NCI-H2029 (cell line): ENCODE measurements at places on chromosomes 5 and 9.

GRCh38 chr9:99947395-99947794 lies 40.9 kb downstream of the STX17 start:
- no peak for DNase-seq

DNA sequence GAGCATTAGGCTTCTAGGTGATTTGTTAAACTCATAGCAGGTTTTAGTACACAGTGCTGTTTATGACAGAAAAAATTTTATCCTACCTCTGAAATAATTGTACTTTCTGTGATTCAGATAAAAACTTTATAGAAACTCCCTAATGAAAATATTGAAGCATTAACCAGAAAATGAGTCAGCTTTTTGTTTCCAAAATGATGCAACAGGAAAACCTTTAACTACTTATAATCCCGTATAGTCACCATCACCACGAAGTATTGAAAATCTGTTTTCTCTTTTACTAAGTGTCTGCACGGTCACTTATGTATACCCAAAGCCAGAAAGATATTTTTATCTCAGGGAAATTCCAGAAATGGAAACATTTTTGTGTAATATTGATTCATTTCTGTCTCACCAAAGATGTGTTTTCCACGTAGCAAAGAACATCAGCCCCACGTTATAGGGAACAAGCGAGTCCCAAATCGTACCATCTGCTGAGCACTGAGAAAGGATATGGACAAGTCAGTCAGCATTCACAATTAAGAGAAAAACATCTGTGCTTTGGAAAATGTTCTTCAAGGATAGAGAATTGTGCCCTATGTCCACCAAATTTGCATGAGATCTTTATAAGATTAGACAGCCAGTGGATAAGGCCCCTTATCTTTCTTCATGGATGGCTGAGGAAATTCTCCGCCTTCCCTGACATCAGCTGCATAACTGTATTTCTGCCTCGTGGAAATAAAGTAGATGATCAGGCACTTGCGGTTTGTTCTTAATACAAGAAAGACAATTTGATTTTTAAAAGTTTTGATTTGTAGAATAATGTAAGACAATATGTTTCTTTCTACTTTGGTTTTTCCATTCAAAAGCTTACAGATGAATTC lies 41.9 kb downstream of the TNFAIP8 start:
- no peak for DNase-seq

DNA sequence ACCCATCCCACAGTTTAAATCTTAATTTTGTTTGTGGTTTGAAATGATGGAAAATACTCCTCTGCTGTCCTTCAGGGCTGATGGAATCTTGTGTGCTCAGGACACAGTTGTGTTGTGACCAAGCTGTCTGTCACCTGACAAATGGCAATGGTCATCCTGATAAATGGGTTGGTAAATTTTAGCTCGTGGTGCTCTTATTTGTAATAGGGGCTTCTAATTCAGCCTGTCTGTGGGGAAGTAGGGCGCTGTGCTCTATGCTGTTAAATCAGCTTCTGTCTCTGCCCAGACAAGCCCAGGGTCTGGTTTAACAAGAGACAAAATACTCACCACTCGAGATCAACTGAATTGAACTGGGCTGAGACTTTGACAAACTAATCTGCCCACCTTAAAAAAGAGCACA lies 4.5 kb downstream of the LRRTM2 start:
- DNase-seq = no peak

DNA sequence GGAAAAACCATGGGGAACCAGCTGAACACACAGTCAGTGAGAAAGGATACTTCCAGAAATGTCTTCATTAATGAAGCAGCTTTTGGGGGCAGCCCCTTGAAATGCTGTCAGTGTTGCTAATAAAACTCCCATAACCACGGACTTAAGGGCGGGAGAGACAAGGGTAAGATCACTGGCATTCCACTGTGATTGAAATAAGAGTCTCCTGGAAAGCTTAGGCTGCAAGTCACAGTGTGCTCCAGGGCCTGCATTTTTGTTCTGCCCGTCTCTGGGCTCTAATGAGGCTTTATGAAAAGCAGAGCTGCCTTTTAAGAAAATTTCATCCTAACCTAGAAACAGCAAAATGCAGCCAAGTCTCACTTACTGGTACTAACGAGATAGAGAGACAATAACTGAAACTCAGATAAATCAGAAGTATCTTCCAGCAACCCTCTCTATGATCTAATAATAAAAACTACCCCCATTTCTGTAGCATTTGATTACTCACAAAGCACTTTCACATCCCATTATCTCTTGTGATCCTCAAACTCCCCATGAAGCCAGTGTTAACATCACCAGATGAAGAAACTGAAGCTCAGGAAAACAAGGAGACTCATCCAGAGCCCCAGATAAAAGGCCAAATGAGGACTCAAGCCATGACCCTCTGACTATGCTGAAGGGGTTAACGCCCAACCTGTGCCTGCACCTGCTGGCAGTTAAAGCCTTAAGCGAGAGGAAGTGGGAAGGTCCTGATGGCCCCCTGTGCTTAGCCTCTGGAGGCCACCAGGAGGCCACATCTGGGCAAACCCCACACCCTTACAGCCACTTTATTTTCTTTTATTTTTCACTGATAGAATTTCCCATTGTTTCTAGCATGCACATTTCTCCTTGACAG lies 37.5 kb downstream of the SPOCK1 start:
- DNase-seq = no peak

GRCh38 chr9:135248111-135248510 lies 160.6 kb downstream of the OLFM1 start:
- no peak for DNase-seq

DNA sequence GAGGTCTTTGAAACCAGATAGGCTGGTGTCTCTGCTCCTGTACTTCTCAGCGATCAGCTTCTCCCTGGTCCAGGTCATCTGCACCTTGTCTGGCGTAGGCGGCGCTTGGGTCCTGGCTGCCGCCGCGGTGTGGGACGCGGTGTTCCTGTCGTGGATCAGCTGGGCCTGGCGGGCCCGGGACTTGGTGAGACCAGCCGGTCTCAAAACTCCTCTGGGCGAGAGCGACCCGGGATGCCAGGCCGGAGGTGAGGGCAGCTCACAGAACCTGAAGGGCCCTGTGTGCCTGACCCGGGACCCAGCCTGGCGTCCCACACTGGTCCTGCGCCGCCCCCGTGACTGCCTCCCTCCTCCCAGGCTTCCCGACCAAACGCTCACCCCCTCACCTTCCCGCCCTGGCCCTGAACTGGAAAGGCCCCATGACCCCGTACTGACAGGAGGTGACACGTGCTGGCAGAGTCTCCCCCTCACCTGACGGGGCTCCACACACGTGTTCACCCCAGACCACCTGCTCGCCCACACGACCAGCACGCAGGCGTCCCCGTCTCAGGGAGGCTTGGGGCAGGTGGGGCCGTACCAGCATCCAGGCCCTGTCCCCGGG lies 49.0 kb downstream of the NKD2 start:
- DNase-seq = no peak

GRCh38 chr5:135103575-135103853 lies 69.5 kb upstream of the PITX1 start:
- no peak for DNase-seq

DNA sequence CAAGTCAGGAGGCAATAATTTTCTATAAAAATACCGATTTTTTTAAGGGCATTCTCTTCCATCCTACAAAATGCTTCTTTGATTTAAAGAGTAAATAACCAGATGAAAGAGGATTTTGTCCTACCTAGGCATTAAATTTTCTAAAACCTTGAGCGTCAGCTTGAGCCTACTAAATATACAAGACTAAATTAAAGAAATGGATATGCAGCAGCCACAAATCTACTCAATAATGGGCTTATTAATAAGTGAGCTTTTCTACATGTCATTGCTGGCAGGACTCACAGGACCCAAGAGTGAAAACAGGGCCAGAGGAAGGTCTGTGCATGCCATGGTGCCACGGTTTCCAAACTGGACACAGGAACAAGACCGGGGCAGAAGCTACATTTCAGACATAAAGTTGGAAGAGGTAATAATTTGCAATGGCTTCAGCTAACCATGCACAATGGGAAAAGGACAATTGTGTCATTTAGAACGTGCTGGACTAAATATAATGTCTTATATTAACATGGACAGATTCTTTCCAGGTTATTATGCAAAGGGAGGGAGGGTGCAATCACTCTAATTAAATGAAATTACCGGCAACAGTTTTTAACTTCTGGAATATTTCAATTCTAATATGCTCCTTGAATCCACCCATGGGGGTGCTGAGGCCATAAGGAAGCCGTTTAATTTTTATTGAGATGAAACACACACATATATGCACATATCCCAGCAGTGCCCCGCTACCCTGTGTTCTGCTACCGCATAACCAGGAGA lies 5.2 kb downstream of the WHRN start:
- DNase-seq = no peak

DNA sequence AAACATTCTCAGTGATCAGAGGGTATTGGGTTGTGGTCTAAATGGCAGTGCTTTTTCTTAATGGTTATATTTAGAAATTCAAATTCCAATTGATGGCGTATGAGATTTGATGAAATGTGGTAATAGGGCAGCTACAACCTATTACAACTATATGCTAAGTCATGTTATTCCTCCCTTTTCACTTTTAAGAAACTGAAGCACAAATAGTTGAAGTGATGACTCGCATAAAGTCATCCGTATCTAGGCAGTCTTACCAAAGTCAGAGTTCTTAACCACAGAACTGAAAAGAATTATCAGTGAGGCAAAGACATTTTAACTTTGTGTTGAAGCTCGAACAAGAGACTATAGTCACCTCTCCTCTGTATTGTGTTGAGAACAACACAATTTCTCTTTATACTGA lies 28.2 kb downstream of the C9orf152 start:
- DNase-seq = no peak

DNA sequence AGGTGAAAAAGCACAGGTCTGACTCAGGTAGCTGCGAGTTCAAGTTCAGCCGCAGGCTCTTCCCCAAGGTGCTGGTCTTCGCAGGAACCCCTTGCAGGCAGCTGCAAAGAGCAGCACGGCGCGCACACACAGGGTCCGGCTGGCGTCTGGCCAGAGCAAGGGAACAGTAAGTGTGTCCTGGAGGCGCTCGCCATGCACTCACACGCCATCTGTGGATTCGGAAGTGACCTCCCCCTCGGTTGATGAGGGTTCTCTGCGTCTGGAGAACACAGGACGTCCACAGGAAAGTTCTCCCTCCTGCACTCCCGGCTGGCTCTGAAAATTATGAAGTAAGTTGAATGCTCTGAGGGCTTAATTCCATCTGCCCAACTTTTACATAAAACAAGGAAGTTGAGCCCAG lies 14.0 kb upstream of the EGFL7 start:
- DNase-seq = no peak

- peak; percentile 74 for DNase-seq
Observed at GRCh38 chr9:100602342-100602801, 24.5 kb downstream of the CAVIN4 start.

DNA sequence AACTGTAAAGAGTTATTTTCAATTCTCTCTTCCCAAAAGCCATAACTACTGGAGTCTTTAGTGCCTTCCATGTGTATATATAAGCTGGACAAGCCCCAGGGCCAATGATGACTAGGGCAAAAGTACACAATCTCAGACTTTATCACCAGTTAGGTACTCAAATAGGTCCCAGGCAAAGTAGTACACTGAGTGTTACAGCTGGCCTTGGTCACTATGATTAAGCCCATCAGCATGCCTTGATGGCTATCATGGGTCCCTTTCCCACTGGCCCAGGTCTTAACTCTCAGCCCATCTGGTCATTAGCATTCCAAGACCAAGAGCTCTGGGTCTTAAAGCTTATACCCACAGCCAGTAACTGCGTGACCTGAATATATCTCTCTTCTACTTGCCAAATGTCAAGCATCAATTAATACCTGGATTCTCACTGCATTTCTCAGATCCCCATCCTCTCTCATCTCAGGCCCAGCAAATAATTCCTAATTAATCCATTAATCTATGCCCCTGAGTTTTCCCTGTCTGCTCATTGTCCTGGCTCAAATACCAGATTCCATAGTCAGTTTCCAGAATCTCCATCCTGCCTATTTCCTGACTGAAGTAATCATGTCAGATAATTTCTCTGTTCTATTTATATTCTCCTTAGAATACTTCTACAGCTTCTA lies 62.3 kb downstream of the NR6A1 start:
- DNase-seq = no peak

DNA sequence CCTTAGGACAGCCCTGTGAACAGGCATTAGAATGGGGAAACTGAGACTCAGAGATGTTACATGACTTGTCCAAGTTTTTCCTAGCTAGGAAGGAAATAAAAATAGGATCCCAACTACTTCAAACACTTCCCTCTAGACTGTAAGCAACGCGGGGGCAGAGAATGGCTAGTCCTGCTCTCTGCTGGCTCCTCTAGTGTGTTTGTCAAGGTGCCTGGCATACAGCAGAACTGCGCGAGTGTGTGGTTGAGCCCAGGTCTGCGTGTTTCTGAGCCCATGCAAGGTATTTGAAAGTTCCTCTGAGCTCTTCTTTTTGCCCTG lies 152.5 kb downstream of the MACROH2A1 start:
- DNase-seq = no peak

DNA sequence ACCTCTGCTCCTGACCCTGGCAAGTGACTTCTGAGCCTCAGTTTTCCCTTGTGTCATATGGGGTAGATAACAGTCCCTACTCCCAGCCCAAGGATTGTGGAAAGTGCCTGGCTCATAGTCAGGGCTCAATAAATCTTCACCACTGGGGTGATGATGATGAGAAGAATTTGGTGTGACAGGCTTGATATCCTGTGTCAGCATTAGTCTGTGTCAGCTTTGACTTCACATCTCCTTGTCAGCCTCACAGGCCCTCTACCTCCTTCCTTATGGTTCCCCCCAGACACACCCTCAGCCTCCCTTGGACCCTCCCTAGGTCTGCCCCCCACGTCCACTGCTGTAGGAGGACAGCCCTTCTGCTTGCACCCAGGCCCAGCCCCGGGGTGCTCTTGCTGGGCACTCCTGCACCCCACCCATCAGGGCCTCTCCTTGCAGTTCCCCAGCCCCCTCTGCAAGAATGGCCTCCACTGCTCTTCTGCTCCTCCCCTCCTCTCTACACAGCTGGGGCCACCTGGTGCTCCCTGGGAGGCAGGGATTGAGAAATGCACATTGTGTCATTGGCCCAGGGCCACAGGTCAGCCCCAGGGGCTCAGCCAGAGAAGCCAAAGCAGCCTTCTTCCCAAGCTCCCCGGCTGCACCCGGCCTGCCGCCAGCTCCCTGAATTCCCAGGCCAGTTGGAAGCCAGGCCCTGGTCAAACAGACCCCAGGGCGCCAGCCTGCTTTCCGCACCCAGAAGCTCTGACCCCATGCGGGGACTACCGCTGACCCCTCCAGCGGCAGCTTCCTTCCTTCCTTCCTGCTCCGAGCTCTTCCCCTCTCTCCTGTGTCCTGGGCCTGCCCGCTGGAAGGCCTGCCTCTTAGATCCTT lies 7.7 kb downstream of the FGFR4 start:
- DNase-seq = no peak

GRCh38 chr5:103511554-103511885 lies 51.1 kb downstream of the NUDT12 start:
- no peak for DNase-seq

DNA sequence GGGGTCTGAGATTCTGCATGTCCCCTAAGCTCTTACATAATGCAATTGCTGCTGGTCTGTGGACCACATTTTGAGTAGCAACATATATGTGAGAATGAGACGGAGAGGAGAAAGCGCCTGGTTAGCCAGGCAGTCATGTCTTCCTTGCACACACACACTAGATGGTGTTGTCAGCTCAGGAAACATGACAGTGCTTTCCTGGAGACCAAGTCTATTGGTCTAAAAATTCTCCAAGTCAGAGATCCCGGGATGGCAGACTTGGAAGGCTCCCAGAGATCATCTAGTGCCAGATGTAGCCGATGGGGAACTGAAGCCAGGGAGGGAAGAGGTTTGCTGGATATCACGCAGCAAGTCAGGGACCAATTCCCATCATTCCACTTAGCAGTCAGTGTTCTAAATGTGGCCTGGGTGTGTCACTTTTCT lies 53.4 kb downstream of the GALNT12 start:
- no peak for DNase-seq
